ENCODE measurements at places on chromosomes 6 and 20.

GRCh38 chr6:83868639-83869038, 9.2 kb downstream of the CYB5R4 start:
- DNase-seq = no peak

DNA sequence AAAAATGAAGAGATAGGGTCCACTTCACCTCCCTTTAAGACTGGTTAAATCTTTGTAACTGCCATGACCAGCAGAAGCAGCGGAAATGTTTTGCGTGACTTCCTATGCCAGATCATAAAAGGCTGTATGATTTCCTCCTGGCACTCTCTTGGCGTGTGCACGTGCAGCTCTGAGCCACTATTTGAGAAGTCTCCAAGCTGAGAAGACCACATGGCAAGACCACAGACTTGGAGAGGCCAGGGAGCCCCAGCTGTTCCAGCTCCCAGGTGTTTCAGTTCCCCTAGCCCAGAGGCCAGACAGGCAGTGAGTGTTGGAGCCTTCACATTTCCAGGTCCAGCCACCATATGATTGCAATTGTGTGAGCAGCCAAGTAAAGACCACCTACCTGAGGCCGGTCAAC, 259.3 kb upstream of the RIN2 start:
- DNase-seq = no peak

GRCh38 chr20:17233626-17234025, 6.8 kb downstream of the PCSK2 start:
- no peak for DNase-seq

DNA sequence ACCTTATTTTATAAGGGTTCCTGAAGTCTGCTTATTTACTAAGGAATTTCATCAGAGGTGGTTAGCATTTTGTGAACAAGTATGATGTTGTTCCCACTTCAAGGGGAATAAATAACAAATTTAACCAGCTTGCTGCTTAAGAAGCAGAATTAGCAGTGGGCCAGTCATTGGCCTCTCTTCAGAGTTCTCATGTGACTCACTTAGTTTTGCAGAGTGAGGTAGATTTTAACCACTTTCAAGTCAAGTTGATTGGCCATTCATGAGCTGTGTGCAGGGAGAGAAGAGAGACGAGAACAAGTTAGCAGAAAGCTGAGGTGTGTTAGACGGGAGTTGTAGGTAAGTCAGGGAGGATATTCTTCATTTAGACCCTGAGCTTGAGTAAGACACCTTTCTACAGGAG, 18.1 kb downstream of the TOP1 start:
- no peak for DNase-seq

GRCh38 chr6:21906826-21907225, 313.3 kb downstream of the SOX4 start:
- DNase-seq = no peak

DNA sequence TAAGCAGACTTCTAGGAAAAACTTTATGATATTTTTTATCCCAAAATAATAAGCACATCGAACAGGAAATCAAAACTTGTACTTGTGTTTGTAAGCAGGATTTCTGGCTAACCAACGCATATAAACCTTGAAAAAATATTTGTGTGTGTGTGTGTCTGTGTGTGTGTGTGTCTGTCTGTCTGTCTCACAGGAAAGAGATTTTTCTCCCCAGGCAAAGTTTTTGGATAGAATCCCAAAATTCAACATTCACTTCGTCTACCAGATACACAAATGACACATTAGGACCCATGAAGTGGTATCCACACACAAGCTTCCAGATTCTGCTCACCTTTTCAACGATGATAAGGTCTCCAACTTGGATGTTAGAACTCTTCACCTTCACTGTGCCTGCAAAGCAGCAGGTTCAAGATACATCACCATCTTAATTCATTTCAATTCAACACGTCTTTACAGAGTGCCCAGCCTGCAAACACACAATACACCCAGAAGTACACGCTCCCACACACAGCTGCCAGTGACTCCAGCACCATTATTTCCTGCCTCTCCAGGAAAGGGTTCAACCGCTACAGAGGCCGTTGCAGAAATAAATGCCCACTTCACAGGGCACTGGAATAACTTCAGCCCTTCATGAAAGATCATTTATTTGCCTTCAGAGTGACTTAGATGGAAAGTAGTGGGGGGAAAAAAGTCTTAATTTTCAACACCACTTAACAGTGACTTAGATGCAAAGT, 70.9 kb downstream of the ATP9A start:
- no peak for DNase-seq

DNA sequence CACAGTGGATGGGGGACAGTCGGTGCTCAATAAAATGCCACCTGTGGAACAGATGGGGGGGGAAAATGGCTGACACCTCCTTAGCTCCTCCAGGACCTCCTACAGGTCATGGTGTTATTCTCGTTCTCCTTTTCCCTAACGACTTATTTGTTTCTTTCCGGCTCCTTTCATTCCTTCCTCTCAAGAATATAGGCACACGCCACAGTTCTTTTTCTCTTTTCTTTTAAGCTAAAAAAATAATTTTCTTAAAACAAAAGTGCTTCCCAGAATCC, 1.4 kb upstream of the RNASET2 start:
- no peak for DNase-seq

DNA sequence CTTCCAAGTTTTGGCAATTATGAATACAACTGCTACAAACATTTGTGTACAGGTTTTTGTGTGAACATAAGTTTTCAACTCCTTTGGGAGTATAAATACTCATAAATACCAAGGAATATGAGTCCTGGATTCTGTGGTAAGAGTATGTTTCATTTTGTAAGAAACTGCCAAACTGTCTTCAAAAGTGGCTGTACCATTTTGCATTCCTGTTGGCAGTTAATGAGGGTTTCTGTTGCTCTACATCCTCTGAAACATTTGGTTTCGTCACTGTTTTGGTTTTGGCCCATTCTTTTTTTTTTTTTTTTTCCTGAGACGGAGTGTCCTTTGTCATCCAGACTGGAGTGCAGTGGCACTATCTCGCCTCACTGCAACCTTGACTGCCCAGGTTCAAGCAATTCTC, 8.5 kb downstream of the AP5S1 start:
- no peak for DNase-seq

DNA sequence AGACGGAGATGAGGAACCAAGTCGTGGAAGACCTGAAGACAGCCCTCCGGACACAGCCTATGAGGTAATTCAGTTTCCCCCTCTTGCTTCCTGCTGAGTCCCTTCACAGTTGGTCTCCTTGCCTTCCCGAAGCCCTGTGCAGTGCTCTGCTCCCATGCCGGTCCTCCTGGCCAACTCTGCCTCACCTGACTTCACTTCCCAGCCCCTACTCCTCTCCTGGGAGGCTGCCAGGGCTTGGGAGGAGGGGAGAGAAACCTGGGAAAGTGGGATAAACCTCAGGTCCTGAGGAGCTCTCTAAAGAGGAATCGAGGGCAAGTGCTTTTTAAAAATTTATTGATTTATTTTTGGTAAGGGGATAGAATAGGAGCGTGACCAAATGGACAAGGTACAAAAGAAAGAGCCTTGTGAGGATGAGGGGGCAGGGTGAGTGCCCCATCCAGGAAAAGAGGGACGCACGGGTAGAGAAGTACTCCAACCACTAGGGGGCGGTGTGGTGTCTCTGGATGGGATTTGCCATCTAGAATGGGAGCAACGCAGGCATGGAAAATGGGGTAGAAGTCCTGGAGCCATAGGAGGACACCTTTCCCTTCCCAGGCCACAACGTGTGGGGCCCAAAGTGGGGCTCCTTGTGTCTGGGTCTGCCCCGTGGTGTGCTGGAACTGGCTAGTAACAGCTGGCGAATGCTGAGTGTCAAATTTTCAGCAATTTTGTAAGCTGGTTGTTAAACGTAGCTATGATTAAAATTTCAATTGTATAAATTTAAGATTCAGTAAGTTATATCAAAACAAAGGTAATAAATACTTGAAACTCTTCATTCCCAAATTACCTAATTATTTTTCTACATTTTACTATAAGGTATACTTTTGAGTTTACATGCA, 69.0 kb downstream of the MOCS1 start:
- peak; percentile 34 for DNase-seq

GRCh38 chr20:36856691-36857635, 19.0 kb upstream of the TLDC2 start:
- DNase-seq = no peak

- DNase-seq = peak; percentile 85
These were observed 234.9 kb upstream of the MCHR2 start for GRCh38 chr6:100228834-100229441.

DNA sequence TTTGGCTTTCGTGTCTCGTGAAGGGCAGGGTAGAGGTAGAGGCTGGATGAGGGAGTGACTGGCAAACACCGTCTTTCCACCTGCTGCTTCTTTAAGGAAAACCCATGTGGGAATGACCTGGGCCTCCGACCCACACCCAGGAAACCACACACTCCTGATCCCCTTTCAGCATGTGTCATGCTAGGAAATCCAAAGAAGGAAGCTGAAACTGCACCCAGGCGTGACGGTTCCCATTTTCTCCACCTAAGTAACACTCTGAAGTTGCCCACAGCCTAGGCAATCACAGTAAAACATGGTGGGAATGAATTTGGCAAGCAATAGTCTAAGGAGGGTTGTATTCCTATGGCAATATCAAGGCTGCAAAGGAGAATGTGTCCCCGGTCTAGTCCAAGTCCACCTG, 538.4 kb upstream of the NOX3 start:
- no peak for DNase-seq

DNA sequence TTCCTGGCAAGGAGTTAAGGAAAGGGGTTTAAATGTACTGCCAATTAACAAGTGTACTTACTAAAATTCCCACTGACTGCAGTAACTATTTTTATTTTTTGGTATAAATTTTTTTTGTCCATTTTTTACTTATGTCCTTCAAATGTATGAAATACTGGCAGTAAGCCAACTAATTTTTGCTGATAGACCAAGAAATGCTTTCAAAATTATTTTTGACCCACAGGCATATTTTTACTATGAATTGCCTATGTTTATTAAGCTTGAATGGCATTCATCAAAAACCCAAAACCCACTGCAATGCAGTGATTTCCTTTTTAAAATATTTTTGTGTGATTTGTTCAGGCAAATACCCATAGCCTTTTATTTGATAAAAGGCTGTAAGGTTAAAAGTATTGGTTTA, 560.1 kb downstream of the UTRN start:
- DNase-seq = no peak

GRCh38 chr20:40173872-40174271, 515.2 kb downstream of the MAFB start:
- no peak for DNase-seq

DNA sequence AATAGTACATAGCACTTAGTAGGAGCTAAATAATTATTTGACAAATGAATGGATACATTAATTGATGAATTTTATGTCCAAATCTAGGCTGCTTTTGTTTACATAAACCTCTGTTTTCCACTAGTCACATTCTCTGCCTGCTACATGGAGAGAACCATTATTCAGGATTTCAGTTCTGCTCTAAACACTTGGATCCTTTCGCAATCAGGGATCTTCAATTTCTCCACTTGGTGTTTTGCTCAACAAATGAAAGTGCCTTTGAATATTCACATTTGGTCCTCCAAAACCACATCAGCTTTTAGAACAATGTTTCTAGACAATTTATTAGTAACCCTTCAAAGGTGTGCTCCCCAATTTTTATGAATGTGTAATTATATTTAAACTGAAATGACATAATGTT, 30.6 kb upstream of the HLA-DQB1 start:
- no peak for DNase-seq

GRCh38 chr6:112150363-112150762, 63.0 kb downstream of the FAM229B start:
- DNase-seq = no peak

DNA sequence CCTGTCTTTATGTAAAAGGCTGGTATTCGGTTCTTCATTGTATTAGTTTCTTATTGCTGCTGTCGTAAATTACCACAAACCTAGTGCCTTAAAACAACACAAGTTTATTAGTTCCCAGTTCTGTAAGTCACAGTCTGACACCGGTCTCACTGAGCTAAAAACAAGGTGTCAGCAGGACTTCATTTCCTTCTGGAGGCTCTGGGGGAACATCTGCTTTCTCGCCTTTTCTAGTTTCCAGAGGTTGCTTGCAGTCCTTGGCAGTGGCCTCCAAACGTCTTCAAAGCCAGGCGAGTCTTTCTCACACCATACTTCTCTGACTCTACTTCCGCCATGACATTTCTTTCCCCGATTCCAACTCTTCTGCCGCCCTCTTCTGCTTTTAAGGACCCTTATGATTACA, 43.0 kb upstream of the ZFAND3 start:
- no peak for DNase-seq

DNA sequence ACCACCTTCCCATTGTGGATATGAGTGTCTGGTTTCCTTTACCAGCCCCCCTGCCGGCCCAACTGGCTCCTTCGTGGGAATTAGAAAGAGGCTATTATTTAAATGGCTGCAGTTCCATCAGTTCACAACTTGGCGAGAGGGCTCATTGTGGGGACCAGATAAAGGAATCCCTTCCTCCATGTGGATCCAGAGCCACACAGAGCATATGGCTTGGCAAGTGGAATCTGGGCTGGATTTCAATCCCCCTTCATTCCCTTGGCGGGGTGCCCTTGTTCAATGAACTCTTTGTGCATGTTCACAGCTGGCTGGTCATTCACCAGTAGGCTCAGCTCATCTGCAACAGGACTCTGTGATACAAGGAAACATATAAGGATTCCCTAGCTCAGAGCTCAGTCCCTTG, 140.6 kb downstream of the OPN5 start:
- no peak for DNase-seq

DNA sequence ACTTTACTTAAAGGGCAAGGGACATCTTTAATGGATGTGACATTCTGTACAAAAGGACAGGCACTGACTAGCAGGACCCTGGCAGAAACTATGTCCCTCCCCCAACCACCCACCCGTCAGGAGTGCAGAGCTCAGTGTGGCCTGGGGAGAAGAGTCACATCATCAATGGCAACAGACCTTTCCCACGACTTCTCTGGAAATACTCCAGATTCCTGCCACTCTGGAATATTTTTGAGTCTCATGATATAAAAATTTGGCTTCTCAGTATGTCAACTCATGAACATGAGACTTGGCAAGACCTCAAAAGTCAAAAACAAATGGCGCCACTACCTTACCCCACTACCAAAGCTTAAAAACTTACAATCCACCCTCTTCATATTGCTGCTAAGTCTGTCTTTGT, 118.3 kb downstream of the SLC23A2 start:
- DNase-seq = no peak

DNA sequence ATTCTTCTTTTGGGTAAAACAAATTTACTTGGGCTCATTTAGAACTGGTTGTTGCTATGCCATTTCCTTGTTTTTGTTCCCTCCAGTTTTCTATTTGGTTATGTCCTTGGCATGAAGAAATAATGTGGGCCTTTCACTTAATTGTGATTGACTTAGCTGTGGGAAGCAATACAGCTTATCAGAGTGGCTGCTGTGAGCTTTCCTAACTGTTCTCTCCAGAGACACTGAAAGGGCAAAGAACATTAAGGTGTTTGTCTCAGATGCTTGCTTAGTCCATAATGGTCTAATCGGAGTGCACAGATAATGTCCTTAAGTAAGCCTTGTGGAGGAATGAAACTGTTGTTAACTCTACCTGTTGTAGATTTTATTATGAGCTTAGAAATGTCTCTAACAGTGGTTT, 56.6 kb downstream of the SH3BGRL2 start:
- no peak for DNase-seq
